Choroid plexus epithelial cell (primary cell): ENCODE measurements at places on chromosomes 16 and 17.
A peak's percentile ranks its signal among the peaks of the same experiment; 100 is the strongest.

- DNase-seq, result no peak
Measured at GRCh38 chr17:4573669-4574068, 10.7 kb upstream of the SMTNL2 start.

GRCh38 chr17:13047011-13047606 lies 29.3 kb upstream of the ELAC2 start:
- DNase-seq, result no peak

GRCh38 chr16:30750201-30750600 lies 2.0 kb downstream of the PHKG2 start:
- no peak for DNase-seq

DNA sequence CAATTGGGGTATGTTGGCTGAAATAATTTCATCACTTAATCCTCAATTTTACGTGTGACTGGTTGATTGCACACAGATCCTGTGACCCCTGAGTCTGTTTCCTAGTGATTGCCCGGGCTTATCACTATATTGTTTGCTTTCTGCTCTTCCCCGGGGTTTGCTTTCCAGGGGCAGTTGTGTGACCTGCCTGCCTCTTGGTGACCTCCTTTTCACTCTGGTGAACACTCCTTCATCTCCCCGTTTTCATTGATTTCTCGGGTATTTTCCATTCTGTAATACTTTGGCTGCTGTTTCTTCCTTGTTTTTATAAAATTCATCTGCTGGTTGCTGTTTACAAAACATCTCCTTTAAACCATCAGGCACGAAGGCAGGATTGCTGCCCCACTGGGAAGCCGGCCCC lies 36.0 kb downstream of the NTN1 start:
- DNase-seq, result no peak

DNA sequence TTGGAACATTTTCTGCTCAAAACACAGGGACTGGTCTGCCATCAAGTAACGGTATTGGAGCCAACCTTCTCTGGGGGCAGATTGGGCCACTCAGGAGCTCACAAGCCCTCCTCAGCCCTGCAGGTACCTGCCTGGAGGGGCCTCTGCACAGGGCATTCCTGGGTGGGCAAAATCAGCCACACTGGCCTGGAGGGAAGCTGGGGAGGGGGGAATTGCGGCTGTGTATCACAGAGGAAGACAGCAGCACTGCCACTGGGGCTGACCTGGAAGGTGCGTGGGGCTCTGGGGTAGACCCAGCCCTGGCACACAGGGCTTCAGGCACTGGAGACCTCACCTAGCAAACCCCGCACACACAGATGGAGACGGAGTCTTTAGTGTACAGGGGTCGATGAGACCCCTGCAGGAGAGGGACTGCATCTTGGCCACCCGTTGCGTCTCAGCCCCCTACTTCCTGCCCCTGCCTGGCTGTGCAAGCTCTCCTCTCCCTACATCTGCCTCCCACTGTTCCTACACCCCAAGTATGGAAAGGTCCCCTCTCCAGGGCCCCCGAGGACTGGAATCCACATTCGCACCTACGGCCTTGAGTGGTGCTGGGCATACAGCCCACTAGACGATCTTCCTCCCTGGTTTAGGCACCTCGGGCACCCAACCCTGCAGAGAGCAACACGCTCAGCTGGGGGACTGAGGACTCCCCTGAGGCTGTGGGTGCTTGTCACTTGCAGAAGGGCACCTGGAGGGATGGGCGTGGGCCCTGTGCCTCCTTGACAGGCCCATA lies 7.1 kb upstream of the SRRM2 start:
- no peak for DNase-seq

DNA sequence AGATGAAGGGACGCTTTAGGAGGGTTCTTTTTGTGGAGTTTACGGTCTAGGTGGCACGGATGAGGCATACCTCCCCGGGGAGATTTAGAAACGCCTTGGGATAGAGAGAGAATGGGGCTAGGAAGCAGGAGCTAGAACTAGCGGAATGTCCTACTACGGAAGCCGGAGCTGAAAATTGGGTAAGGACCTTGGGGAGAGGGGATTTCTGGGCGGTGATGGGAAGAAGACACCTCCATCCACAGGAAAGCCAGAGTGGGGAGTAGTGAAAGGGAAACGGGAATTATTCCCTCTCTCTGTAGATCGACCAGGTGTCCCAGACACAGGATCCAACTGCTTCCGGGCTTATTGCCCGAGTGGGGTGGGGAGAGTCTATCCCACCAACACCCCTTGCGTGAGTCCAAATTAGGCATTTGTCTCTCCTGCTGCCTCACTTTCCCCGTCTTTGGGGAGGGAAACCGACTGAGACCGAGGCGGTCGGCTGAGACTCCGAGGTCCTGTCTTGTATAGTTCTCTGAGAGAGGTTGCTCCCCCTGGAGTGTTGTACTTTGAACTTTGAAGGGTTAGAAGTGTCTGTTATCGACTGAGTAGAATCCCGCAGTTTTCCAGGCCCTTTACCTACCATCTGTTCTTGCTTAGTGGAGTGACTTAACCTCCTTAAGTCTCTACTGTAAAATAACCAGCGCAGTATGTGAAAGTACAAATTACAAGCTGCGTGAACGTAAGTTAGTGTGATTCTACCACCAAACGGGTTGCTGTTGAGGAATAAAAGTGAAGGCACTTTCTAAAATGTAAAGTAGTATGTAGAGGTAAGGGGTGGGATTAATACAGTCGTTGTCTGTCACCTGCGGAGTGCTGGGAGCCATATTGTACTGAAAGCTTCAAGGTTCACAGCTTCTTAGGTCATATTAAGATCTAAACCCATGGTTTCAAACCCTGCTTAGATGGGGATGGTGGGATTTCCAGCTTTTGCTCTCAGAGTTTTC lies 1.0 kb downstream of the RSPRY1 start:
- no peak for DNase-seq

DNA sequence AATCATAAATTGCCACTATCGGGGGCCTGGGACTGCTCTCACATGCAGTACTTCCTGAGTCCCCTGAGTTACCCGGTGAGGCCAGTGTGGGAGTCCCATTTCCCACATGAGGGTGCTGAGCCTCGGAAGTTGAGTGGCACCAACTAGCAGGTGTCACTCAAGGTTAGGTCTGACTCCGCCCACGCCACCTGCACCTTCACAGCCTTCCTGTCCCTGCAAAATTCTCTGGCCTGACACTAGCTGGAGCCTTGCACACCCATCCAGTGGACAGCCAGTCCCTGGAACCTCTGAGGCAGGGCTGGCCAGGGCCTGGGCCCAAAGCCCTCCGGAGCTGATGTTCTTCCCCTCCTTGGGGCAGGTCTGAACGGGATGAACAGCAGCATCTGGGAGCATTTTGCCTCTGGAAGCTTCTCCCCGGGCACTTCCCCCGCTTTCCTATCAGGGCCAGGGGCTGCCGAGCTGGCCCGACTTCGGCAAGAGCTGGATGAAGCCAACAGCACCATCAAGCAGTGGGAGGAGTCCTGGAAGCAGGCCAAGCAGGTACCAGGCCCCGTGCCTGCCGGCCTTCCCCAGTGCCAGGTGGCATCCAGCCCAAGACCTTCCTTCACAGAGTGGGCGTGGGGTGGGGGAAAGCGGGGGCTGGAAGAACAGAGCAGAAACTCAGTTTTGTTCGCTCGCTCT lies 21.9 kb downstream of the UNC13D start:
- DNase-seq, result no peak

GRCh38 chr16:65016754-65017153 lies 105.1 kb downstream of the CDH11 start:
- no peak for DNase-seq

DNA sequence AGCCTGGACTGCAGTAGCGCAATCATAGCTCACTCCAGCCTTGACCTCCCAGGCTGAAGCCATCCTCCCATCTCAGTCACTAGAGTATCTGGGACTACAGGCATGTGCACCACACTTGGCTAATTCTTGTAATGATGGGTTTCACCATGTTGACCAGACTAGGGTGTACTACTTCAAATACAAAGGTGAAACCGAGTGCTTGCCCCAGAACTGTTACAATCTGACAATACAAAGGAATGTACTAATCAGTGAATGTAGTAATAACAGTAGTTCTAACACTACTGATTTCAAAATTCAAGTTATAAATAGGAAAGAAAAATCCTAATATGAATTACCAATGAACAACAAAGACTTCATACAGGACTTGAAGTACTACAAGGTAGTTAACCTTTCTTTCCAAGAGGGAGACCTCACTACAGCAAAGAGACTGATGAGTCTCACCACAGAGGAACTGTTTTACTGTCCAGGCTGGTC lies 24.4 kb downstream of the CRK start:
- DNase-seq, result no peak

DNA sequence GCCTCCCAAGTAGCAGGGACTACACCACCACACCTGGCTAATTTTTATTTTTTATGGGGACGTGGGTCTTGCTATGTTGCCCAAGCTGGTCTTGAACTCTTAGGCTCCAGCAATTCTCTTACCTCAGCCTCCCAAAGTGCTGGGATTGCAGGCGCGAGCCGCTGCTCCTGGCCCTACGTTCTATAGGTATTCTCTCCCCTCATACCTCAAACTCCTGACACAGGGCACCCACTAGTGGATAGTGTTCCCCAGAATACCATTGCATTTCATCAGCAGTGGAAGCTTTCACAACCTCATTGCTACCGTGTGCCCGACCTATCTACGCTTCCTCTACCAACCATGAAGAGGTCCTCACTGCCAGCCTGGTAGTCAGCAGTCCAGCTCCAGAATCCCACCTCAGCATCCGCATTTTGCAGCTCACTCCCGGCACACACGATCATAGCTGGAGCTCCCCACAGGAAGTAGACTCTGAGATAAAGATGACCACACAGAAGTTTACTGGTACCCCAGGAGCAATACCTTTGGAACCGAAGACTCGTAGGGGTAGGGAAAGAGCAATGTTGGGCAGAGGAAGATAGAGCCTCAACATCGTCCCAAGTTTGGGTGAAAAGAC lies 9.3 kb downstream of the CTRB2 start:
- peak; percentile 30 for DNase-seq

DNA sequence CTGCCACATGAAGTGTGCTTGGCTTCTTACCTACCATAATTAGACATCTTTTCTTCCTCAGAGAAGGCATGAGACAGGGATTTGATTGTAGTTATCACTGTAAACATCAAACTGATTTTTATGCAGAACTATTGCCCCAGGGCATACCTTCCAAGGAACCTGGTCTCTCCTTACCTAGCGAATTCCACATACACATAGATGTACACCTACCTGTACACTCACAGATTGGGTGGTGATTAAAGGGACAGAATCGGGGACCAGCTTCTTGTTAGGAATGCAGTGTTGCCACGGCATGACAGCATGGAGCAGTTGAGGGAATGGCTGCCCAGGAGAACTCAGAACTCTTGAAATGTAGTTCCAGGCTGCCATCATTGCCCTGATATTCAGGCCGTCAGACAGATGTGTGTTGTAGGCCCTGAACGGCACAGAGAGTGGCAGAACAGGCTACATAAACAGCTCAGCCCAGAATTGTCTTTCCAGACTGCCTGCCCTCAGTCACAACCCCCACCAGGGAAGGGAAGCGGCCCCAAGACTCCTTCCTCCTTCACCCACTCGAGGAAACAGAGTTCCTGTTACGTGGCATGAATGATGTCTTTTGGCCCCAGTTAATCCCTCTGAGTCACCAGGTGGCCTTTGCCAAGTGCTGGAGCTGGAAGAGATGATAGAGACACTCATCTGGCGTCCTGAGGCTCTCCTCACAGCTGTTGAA lies 17.8 kb upstream of the NAGLU start:
- peak; percentile 91 for DNase-seq

GRCh38 chr16:17252701-17253100 lies 218.1 kb downstream of the XYLT1 start:
- no peak for DNase-seq

GRCh38 chr16:74725651-74726455 lies 25.2 kb upstream of the MLKL start:
- DNase-seq, result no peak

DNA sequence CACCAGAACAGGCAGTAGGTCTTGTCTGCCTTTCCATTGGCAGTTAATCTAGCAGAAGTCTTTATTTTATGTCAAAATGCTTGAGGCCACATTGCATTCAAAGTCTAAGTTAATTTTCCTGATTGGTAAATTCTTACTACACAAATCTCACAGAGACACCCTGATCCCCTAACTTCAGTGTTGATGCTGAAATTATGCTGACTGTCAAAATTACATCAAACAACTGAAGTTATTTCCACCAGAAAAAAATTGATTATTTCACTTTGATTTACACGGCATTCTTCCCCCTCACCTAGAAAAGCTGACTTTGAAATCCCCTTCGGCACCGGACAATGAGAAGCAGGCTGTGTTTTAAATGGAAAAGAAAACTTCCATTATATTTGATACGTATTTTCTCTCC lies 99.1 kb downstream of the MAF start:
- DNase-seq, result no peak

DNA sequence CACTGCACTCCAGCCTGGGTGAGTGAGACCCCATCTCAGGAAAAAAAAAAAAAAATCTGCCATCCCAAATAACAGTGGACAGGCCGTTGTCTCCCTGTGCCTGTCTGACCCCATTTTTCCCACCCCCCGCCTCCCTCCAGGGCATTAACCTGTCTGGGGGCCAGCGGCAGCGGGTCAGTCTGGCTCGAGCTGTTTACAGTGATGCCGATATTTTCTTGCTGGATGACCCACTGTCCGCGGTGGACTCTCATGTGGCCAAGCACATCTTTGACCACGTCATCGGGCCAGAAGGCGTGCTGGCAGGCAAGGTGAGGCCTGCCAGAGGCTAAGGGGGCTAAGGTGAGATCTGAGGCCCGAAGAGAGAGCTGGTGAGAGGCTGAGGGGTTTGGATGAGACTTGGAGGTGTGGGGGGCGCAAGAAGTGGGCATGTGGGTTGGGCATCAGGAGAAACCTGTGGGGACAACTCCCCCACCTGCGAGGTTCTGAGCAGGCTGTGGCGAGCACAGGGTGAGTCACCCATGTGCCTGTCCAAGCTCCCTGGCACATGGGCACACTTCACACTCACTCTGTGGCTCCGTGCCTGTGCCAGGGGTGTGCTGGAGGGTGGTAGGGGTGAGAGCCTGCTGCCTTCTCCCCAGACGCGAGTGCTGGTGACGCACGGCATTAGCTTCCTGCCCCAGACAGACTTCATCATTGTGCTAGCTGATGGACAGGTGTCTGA lies 34.7 kb downstream of the ANKRD40 start:
- no peak for DNase-seq

DNA sequence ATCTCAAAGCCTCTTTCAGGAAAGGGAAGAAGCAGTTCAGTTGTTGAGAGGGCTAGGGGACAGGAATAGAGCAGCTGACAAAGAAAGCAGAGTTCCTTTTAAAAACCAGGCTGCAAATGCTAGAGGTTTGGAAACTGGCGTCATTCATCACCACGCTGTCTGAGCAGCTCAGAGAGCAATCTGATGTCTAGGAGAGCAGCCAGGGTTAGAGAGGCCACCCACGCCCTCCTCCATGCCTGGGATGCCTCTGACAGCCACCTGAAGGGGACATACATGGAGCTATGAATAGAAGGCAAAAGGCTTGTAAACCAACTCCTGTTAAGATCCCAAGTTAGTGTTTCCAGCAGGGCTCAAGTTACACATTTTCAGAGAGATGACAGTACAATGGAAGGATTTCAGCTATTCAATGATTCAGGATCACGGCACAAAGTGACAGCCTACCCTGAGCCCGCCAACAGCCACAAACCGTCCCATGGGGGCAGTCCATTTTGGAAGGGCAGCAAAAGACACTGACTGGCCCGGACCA lies 12.4 kb downstream of the RAB5C start:
- DNase-seq, result peak; percentile 51
